ENCODE measurements at places on chromosomes 4 and X.

DNA sequence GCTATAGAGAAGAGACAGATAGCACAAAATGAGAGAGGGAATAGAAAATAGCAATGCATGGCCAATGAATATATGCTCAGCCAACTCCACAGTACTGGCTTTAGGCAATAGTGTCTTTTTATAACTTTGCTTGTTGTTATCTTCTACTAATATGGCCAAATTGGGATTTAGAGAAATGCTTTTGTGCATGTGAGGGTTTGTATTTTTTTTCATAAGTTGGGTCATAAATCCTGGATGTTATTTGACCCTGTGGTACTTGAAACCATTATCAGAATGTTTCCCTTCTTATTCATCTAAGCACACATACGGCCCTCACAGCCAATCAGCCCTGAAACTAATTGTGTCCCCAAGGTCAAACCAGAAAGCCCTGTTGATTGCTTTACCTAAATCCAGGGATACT, 35.2 kb upstream of the LPAR4 start:
- DNase-seq = no peak

- no peak for DNase-seq
Measured at GRCh38 chr4:151931563-151931962, 170.8 kb upstream of the GATB start.

- DNase-seq = no peak
Measured at GRCh38 chr4:180060159-180060889, 2182.9 kb upstream of the TENM3 start.

- DNase-seq = no peak
Measured at GRCh38 chr4:184472614-184473498, 1.5 kb downstream of the IRF2 start.
